PC-9 (cell line): ENCODE measurements at places on chromosomes 6 and 20. TPM values are rescaled to one million over a fixed set of nuclear protein-coding genes. Genes with fewer than 3 reads are reported as not detected.

- no peak overlapping the region for H3K27ac ChIP-seq
- 0 out of 2 replicates have a peak, but pooled peaks cover under 1% of the 10 kb centered on the region for H3K36me3 ChIP-seq
- no peaks in the 10 kb centered on the region for H3K4me1 ChIP-seq
- H3K27me3 ChIP-seq: no peaks in the 10 kb centered on the region
- no peak overlapping the region for H3K4me3 ChIP-seq
Observed at GRCh38 chr6:105301756-105302616, 100.9 kb downstream of the PREP start.

DNA sequence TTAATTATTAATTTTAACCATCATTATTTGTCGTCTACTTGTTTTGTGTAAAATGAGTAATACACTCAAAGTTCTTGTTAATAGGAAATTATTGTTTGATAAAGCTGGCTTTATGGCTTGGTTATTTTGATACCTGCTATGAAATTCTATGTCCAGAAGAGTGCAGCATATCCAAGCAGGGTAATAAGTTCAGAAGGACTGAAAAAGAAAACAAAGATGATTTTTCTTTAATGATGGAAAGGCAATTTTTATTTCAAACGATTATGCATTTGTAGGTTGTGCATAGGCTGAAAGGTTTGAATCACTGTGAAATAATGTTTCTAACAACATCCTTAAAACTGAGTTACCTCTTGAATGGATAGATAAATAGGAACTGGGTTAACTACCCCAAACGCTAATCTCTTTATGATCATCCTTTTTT, 1.4 kb upstream of the MAN1A1 start:
- H3K36me3 ChIP-seq: no peaks in the 10 kb centered on the region
- no peak for DNase-seq
- no peaks in the 10 kb centered on the region for H3K27me3 ChIP-seq
- peak overlapping the region; percentile 19 for H3K27ac ChIP-seq
- H3K4me1 ChIP-seq: peaks cover 32% of the 10 kb centered on the region

GRCh38 chr6:167984876-167985604, 12.4 kb upstream of the KIF25 start:
- H3K27me3 ChIP-seq: peaks cover 73% of the 10 kb centered on the region
- H3K4me1 ChIP-seq: no peaks in the 10 kb centered on the region
- DNase-seq: no peak
- H3K36me3 ChIP-seq: no peaks in the 10 kb centered on the region

DNA sequence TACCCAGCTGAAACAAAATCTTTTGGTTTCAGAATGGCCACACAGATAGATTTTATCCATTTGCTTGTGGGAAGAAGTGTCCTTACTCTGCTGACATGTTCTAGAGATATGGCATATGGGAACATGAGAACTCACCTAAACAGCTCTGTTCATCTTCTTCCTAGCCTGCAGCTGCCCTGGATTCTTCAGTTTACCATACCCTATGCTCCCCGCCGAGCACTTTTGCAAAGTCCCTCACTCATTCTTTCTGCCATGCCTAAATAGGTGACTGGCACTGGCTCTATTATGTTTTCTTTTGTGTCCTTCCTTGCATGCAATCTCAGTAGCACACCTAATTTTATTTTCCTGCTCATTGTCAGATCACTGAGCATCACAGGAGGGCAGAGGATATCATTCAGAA, 293.7 kb upstream of the RSPO3 start:
- DNase-seq: no peak
- no peaks in the 10 kb centered on the region for H3K36me3 ChIP-seq
- no peaks in the 10 kb centered on the region for H3K27me3 ChIP-seq

Gene AGER
- 18.1 and 20.4 TPM in 2 replicates for total RNA-seq

Gene DNAH8
- not detected in 2 replicates for total RNA-seq
